Suppressor macrophage treated with lipopolysaccharide for 4 hours (primary cell): ENCODE measurements at places on chromosomes 11 and 22.

GRCh38 chr11:575996-576768, at the start of gene PHRF1:
Gene PHRF1, plus strand, starts transcription at chr11:576470. Its CDS starts 5,043 bp downstream, at chr11:581513.
- DNase-seq = peak; percentile 97

DNA sequence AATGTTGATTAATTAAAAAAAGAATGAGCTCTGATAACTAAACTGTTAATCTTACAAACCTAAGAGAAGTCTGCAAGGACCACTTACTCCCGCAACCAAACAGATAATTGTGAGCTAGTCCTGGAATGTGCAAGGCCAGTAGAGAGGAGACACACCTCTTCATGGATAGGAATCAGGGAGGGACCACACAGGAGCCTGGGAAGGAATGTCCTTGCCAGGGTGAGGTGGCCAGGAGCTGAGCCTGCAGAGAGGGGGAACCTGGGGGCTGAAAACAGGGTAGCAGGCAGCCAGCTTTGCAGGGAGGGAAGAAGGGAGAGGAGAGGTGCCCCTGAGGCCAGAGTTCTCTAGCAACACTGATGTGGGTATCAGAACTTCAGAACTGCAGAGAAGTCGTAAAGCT, 9.4 kb upstream of the NLRP10 start:
- DNase-seq = no peak

DNA sequence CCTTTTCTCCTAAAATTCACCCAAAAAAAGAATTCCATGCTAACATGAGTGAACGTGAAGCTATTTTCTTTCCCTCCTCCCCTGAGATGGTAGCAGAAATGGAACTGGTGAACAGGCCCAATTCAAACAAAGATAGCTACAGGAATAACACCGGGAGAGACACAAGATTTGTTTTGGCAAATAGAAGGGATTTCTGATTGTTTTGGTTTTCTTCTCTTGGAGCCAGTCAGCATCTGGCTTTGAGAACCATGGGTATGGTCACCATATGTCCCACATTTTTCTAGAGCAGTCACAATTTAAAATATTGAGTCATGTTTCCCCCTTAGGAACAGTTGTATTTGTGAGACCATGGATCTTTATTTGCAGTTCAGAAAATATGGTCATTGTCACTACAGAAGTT, 214.1 kb downstream of the FAM76B start:
- DNase-seq = no peak

- no peak for DNase-seq
Observed at GRCh38 chr11:114179234-114179941, 116.8 kb upstream of the NNMT start.

- DNase-seq = no peak
Observed at GRCh38 chr11:72308226-72309073, 64.5 kb upstream of the PHOX2A start.

- no peak for DNase-seq
Observed at GRCh38 chr11:130201026-130201425, 41.4 kb downstream of the ST14 start.

- DNase-seq = no peak
Observed at GRCh38 chr11:116190861-116191260, 581.9 kb downstream of the BUD13 start.

DNA sequence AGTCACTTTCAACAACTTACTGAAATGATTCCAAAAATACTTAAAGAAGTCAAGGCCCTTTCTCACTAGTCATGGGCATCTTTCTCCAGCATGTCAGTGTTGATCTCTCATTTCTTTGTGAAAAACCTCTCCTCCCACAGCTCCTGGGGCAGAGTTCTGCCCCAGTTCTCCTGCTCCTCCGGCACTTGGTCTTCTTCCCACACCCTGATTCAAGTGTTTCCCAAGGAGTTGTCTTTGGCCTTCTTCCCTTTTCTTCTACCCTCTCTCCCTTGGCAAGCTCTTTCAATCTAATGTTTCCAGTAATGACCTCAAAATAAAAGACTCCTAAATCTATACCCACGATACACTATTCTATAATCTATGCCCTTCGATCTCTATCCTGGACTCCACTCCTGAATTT, 42.1 kb upstream of the CCDC34 start:
- DNase-seq = no peak

DNA sequence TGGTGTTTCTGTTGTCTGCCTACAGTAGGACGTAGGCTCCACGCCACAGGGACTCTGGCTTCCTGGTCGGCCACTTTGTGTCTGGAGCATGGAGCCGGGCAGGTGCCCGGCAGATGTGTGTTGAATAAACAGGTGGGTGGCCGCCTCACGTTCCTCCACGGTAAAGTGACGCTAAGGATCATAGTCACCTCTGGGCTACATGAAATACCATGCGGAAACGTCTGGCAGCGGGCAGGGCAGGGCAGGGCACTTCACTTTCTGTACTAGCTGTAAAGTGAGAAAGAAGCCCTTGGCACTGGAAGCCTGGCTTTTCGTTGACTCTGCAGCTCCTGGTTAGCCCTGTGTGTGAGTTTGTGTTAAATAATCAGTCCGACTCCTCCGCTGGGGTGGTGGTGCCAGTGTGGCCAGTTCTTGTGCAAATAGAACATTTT, 52.4 kb downstream of the MCM5 start:
- DNase-seq = no peak

GRCh38 chr11:119416606-119417580, 6.1 kb downstream of the THY1 start:
- DNase-seq = no peak

DNA sequence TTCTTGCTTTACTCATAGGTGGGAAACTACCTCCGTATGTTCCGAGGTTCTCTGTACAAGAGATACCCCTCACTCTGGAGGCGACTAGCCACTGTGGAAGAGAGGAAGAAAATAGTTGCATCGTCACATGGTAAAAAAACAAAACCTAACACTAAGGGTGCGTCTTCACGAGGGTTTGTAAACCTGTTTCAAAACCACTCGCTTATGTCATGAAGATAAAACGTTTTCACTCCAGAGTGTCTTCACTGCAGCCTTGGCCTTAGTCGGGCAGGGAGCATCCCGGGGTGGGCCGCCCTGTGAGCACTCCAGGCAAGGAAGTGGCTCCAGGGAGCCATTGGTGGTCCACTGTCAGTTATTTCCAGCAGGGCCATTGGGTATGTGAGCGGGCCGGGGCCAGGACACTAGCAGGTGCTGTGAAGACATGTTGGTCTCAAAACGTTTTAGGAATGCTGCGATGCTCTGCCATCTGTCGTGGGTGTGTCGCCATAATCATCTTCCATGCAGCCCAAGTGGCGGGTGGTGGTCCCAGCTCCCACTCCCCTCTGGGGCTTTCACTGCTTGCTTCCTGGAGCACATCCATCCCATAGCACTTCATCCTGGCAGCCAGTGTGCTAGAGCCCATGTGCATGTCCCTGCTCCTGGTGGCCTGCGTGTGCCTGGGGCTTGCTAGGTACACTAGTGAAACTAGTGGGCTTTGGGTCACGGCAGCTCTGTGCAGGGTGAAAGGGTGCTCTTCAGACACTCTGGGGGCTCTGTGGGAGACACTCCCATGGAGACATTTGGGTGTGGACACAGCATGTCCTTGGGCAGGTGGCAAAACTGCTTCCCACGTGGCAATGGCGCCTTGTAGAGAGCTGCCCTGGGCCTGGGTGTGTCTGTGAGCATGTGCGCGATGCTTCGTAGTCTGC, 5.2 kb downstream of the SMARCB1 start:
- no peak for DNase-seq

- DNase-seq = no peak
Observed at GRCh38 chr22:27393371-27393770, 408.2 kb downstream of the MN1 start.

DNA sequence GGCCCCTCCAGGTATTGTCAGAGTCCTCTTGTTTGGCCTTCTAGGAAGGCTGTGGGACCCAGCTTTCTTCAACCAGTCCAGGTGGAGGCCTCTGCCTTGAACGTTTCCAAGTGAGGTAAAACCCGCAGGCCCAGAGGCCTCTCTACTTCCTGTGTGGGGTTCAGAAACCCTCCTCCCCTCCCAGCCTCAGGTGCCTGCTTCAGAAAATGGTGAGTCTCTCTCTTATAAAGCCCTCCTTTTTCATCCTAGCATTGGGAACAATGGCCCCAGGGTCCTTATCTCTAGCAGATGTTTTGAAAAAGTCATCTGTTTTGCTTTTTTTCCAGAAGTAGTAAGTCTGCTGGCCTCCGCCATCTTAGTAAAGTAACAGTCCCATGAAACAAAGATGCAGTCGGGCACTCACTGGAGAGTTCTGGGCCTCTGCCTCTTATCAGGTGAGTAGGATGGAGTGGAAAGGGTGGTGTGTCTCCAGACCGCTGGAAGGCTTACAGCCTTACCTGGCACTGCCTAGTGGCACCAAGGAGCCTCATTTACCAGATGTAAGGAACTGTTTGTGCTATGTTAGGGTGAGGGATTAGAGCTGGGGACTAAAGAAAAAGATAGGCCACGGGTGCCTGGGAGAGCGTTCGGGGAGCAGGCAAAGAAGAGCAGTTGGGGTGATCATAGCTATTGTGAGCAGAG, at the start of gene CD3E:
CD3E (plus strand) TSS at position 163 of the 681 bp plus-strand sequence; CDS start at position 386, 223 bp downstream.
- DNase-seq = no peak

DNA sequence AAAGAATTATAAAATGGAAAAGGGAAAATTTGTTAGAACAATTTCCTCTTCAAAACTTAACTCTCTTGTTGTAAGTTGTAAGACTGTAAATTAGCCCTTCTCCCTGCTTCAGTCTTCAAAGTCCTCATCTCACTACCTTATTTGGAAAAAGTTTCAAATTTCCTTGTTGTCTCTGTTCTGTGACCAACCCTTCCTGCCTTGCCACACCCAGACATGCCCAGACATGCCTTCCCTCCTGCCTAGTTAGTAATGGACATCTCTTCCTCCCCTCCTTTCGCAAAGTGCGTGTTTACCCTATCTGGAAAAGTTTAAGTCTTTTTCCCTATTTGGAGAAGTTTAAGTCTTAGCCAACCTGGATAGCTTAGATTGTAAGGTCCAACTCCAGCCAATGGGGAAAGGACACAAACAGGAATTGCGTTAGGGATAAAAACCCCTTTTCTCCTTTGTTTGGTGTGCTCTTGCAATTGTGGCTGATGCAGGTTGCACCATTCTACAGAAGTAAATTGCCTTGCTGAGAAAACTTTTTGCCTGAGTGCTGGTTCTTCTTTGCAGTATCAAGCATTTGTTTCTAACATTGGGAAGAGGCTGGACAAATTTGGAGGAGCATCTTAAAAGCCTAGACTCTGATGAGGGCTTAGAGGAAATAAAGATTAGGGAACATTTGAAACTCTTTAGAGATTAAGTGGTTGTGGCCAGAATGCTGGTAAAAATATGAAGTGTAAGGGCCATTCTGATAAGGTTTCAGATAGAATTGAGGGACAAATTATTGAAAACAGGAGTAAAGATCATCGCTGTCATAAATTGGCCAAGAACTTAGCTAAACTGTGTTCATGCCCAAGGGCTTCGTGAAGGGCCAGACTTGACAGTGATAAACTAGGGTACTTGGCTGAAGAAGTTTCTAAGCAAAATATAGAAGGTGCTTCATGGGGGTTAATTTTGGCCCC, 15.4 kb downstream of the OR52K2 start:
- no peak for DNase-seq

DNA sequence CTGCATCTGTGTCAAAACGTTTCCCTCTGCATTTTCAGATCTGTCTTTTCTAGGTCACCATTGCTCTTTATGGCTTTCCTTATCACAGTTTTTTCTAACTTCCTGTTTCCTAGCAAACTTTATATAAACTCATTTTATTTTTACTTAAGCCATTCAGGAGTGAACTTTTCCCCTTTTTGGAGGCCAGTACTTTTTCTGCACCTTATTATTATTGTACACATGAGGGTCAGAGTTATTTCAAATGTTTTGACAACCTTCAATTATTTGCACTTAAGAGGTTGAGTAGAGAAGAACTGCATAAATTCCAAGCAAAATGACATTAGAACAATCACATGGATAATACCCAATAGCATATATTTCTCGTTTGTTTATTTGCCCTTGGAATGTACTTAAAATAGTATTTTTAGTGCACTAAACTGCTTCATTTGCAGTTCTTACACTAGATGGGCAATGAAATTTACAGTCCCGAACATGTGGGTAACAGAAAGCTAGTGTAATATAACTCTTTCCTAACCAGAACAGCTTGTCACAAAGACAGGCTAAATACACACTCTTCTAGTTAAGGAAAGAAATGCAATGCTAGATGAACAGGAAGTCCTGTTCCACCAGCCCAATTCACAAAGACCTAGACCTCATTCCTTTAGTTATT, 79.5 kb downstream of the UBASH3B start:
- DNase-seq = no peak

DNA sequence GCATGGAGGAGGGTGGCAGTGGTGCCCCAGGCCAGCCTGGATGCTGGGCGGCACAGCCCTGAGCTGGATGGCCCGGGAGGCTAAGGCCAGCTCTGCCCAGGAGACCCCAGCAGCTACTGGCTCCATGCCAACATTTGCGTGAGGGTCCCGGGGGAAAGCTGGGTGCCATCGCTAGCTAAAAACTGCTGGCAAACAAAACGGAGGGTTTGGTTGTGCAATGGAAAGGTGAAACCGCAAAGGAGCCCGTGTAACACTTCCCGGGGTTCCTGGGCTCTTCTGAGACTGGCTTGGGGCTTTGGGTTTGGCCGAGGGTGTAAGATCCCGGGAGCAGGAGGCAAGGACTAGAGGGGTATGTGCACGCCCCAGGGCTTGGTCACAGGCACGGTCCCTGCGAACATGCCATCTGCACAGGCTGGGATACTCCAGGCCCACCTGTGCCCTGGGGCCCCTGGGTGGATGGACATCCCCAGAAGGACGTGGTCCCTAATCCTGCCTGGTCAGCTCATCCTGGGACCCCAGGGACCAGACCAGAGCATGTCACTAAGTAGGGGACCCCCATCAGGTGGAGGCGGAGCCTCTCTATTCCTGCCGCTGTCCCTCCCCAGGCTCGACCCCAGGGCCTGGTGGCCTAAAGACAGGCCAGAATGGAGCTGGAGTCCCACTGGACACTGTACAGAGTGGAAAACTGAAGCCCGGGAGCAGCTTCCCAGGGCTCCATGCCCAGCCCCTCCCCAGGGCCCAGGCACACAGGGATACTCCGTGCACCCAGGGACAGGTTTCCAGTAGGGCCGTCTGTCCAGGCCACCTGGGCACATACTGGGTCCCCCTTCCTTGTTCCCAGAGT, 44.6 kb downstream of the IGF2 start:
- DNase-seq = no peak

DNA sequence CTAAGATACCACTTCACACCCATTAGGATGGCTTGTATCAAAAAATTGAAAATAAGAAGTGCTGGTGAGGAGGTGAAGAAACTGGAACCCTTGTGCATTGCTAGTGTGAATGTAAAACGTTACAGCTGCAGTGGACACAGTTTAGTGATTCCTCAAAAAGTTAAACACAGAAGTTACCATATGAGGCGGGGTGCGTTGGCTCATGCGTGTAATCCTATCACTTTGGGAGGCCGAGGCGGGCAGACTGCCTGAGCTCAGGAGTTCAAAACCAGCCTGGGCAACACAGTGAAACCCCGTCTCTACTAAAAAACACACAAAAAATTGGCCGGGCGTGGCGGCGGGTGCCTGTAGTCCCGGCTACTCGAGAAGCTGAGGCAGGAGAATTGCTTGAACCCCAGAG, 43.5 kb downstream of the SGSM3 start:
- DNase-seq = no peak
